ENCODE measurements at places on chromosomes 16 and 17.

GRCh38 chr17:30093463-30094147 is 23.0 kb upstream of the NSRP1 start:
- no peak for DNase-seq

GRCh38 chr16:19115148-19116021 is 1.6 kb downstream of the ITPRIPL2 start:
- no peak for DNase-seq

GRCh38 chr16:67959536-67960329 is 8.7 kb downstream of the SLC12A4 start:
- no peak for DNase-seq

- DNase-seq: no peak
Measured at GRCh38 chr16:5016967-5017677, 16.6 kb downstream of the NAGPA start.

All from GOT3 (cell line).